ENCODE measurements at places on chromosomes 16 and 17.
A peak's percentile ranks its signal among the peaks of the same experiment; 100 is the strongest.

DNA sequence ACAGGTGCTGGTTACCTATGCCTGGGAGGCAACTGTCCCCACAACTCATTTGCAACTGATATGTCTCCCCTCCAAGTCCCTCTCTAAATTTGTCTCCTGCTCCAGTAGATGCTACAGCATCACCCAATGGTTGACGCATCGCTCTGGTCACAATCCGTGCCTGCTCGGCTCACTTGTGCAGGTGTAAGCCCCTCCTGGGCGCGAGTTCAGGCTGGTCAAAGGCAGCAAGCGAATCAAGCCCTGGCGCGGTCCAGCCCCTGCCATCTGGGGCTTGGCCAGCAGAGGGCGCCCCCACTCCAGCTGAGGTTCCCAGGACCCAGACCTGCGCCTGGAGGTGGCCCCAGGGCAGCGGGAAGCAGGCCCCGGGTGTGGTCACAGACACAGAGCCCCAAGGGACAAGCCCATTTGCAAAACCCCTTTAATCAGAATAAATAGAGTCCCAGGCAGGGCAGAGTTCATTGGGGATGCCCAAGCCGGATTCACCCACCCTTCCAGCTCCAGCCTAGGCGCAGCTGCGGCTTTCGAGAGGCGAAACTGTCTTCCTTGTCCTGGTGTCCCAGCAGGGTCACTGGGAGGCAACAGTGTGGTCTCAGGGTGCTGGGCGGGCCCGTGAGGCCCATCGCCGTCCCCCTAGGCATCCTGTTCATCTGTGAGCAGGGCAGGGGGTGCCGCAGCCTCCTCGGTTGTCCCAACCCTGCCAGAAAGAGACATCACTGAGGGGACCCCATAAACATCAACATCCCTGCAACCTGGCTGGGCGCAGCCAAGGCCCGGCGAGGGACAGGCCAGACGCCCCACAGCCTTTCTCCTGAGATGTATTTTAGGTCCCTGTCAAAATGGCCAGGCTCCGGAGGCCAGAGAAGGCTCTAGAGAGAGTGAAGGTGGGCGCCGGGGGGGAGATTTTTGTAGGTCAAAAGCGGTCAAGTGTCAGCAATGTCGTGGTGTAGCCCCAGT lies 15.8 kb downstream of the TMC6 start:
- DNase-seq: peak; percentile 78

GRCh38 chr17:42233994-42234393 lies 39.7 kb upstream of the GHDC start:
- no peak for DNase-seq

GRCh38 chr16:78871241-78871640 lies 729.3 kb downstream of the MAF start:
- no peak for DNase-seq

GRCh38 chr16:54210452-54211125 lies 76.0 kb downstream of the IRX3 start:
- no peak for DNase-seq

DNA sequence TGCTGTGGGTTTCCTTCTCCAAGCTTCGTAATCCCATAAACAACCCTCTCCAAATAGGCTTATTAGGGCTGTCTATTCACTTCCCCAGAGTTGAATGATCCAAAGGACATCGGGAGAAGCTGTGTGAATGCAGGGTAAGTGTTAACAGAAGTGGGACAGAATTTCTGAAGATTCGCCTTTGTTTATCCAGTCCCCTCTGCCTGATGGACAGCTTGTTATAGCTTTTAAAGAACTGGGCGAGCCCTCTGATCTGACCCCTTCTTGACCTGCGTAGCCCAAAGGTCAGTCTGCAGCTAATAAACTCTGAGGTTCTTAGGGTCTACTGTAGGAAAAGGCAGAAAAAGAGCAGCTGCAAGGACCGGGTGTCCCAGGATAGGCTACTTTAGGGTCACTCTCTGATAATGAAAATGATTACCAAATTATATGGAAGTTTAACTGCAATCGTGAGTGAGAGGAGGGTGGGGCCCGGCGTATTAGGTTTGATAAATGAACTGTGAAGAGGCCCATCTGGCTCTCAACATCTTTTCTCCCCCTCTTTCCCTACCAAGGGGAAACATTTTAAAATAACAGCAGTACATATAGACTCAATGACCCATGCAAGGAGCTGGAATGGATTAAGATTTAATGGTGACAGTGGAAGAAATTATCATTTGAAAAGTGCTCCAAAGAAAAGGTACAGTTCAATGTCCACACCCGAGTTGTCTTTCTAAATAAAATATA lies 233.4 kb downstream of the FTO start:
- DNase-seq: no peak

- no peak for DNase-seq
Observed at GRCh38 chr17:78550464-78550863, 26.7 kb downstream of the DNAH17 start.

DNA sequence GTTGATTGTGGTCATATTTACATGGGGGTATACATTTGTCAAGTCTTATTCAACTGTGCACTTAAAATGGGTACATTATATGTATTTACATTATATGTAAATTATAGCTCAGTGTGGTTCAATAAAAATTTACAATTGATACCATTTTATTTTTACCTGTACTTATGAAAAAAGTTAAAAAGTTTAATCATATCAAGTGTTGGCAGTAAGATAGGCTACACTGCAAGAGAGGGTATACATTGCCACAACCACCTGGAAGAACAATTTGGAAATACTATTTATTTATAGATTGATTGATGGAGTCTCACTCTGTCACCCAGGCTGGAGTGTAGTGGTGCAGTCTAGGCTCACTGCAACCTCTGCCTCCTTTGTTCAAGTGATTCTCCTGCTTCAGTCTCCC lies 453.3 kb downstream of the XYLT1 start:
- no peak for DNase-seq

GRCh38 chr17:11406716-11407115 lies 165.7 kb downstream of the SHISA6 start:
- DNase-seq: no peak
